Central memory CD4-positive, alpha-beta T cell (primary cell): ENCODE measurements at places on chromosomes 7 and 10.

DNA sequence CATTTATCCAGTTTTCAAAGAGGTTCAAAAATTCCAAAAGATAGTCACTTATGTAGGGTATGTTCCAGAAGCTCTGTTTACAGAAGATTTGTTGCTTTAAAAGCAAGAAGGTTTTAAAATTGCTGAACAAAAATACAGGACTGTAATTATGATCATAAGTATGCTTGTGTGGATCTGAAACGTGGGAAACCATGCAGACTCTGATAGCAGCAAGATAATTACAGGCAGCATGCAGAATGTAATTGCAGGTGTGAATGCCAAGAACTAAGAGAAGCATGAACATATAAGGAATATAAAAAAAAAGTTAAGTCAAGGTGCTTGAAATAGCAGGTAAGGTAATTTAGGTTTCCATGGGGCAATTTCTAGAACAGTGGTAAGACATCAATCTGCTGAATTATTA is 405.7 kb downstream of the ARL4A start:
- no peak for DNase-seq

- no peak for DNase-seq
These were observed 25.1 kb downstream of the EIF3A start for GRCh38 chr10:119055472-119055871.

DNA sequence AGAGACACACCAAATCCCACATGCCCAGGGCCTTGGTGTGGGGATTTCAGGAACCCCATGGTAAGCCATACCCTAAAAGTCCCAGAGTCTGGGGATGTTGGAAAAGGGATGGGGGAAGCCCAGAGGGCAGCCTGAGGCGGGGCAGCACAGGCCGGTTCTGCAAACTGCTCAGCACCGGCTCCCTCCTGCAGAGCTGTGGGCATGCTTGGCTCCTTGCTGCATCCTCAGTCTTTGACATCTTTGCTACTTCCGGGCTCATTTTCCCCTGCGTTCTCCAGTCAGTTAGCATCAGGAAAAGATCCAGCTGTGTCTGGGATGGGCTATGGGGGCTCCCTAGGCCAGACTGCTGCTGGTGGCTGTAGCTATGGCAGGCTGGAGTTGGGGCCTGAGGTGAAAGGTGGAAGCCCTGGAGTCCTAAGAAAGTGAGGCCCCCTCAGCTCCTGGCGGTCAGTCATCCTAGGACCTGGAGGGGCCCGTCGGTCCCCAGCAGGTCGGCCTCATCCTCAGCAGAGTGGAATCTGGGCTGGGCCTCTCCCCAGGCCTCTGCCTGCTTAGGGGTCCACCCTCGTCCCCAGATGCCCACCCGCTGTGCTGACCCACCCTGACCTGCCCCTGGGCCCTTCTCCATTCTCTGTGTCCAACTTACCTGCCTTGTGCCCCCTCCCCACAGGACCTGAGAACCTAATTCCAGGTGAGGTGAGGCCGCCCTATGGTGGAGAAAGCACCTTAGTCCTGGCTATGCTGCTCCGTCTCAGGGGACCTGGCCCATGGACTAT is 9.3 kb downstream of the TBATA start:
- no peak for DNase-seq

GRCh38 chr7:92052684-92053083 is 81.6 kb downstream of the CYP51A1 start:
- no peak for DNase-seq

GRCh38 chr7:70032649-70033048 is 434.4 kb downstream of the AUTS2 start:
- no peak for DNase-seq

DNA sequence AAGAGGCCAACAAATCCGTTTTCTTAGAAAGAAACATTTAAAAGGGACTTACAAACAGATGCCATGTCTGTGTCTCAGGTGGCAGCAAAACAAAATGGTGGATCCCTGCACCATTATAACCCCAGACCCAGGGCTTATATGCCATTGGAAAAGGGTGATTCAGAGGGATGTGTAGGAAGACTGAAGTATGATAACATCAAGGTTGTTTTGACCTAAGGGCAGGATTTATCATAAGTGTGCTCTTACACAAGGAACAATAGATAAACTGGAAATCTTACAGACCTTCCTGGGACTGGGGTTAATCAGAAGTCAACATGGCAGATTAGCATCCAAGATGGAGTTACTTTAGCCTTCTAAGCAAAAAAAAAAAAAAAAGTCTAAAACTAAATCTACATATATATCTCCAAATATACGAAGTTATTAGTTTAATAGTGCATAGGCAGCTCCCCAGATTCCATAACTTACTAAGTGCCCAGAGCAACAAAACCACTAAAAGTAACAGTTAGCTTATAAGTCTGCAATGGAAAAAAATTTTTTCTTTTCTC is 34.3 kb upstream of the WNT16 start:
- DNase-seq: no peak

DNA sequence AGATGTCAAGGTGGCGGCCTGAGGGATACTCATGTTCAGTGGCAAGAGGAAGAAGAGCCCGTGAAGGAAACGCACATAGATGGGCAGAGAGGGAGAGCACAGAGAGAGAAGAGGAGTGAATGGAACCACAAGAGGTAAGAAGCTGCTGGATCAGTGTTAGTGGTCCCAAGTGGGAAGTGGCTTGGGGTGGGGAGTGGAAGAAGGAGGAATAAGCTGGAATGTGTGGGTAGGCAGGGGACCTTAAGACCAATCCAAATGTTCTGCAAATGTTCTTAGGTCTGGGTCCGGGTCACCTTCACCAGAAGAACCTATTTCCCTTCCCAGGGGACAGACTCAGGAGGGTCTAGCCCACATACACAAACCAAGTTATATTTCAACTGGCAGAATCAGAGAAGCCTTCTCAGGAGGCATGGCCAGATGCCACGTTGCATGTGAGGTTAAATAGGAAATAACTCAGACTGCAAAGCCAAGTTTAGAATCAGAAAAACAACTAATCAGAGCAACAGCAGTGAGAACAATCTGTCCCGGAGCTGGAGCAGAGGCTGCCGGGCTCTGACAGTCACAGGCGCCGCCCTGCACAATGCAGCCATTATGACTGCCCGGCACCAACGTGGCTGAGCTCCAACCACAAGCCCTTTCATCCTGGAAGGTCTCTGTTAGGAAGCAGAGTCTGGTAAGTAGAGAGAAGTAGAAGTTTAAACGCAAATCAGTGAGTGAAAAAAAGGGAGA is 78.6 kb upstream of the ARMC3 start:
- DNase-seq: no peak

GRCh38 chr10:119029613-119030420 is at the start of gene NANOS1:
TSS of gene NANOS1 (plus strand) at chr10:119029714. CDS start at chr10:119029802, 88 bp downstream.
- peak; percentile 9 for DNase-seq

DNA sequence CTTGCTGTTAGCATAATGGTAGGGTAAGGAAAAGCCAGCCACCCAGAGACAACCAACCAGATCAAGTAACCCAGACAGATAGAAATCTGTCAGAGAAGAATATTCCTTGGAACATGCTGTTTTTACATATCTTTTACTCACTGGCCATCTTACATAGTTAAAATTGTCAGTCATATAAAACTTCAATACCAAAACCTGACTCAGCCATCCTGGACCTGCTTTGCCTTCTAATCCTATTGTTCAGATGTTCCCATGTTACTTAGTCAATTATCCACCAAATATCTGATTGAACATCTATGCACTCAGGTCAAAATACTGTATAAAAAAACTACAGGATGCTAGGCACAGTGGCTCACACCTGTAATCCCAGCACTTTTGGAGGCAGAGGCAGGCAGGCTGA is 466.5 kb upstream of the NRP1 start:
- no peak for DNase-seq

GRCh38 chr10:80411681-80412220 is 3.4 kb downstream of the PRXL2A start:
- no peak for DNase-seq

- no peak for DNase-seq
These were observed 63.8 kb upstream of the SMNDC1 start for GRCh38 chr10:110368556-110368955.

- peak; percentile 19 for DNase-seq
These were observed 96.7 kb upstream of the PIK3CG start for GRCh38 chr7:106768324-106768751.
